ENCODE measurements at places on chromosomes 7 and 10. TPM values are rescaled to one million over a fixed set of nuclear protein-coding genes. Genes with fewer than 3 reads are reported as not detected.

- H3K36me3 ChIP-seq, result peaks cover 8% of the 10 kb centered on the region
- no peaks in the 10 kb centered on the region for H3K27me3 ChIP-seq
- no peak overlapping the region for H3K27ac ChIP-seq
- H3K4me3 ChIP-seq, result peak overlapping the region; percentile 64
- H3K4me1 ChIP-seq, result 0 out of 2 replicates have a peak, but pooled peaks cover 1% of the 10 kb centered on the region
Observed at GRCh38 chr7:155001756-155002410, 1.0 kb downstream of the PAXIP1 start.

DNA sequence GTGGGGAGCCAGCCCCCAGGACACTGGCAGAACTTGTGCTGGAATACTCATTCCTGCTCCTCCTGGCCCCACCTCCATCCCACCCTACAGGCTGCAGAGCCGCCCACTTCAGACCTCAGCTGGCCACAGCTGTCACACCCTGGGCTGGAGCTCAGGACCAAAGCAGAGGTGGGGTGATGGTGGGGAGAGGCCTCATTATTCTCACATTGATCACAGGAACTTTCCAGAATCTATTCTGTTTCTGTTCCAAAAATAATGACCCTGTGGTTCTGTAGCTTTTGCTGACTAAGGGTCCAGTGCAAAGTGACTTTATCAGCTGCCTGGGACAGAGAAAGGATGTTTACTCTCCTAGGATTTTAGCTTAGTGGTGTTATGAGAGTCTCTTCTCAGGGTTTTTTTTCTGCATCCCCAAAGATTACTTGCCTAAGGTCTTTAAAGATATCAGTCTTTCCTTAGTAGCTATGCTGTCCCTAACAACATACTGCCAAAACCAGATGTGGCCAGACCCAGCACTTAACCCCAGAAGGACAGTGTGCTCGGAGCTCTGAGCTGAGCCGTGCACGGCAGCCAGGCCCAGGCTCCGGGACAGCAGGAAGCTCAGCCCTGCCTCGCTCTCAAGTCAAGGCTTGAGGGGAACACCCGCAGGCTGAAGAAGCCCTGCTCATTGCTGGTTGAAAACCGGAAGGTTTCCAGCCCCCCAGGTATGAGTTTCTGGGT lies 223.3 kb downstream of the MLLT10 start:
- no peak overlapping the region for H3K4me3 ChIP-seq
- no peaks in the 10 kb centered on the region for H3K27me3 ChIP-seq
- DNase-seq, result no peak
- H3K36me3 ChIP-seq, result peaks cover 5% of the 10 kb centered on the region
- H3K4me1 ChIP-seq, result no peaks in the 10 kb centered on the region
- no peak overlapping the region for H3K27ac ChIP-seq

DNA sequence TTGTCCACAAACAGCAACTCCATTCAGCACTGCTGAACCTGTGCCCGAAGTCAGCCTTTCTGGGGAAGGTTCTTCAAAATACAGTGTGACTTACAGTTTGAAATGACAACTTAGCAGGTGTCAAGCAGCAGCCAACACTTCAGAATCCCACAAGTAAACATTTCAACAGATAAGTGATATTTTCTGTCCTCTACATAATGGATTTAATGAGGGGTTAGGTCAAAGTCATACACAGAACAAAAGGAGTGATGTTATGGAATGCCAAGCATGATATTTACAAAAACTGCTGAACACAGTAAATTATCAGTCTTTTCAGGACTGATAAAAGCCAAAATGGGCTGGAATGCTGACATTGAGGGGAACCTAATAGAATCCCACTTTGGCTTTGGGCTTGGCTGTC lies 77.6 kb upstream of the JAZF1 start:
- peaks cover 23% of the 10 kb centered on the region for H3K27me3 ChIP-seq
- H3K4me1 ChIP-seq, result peaks cover 2% of the 10 kb centered on the region
- H3K36me3 ChIP-seq, result no peaks in the 10 kb centered on the region
- no peak overlapping the region for H3K27ac ChIP-seq

The DNAJC12 gene
- 2.3 TPM for total RNA-seq

DNA sequence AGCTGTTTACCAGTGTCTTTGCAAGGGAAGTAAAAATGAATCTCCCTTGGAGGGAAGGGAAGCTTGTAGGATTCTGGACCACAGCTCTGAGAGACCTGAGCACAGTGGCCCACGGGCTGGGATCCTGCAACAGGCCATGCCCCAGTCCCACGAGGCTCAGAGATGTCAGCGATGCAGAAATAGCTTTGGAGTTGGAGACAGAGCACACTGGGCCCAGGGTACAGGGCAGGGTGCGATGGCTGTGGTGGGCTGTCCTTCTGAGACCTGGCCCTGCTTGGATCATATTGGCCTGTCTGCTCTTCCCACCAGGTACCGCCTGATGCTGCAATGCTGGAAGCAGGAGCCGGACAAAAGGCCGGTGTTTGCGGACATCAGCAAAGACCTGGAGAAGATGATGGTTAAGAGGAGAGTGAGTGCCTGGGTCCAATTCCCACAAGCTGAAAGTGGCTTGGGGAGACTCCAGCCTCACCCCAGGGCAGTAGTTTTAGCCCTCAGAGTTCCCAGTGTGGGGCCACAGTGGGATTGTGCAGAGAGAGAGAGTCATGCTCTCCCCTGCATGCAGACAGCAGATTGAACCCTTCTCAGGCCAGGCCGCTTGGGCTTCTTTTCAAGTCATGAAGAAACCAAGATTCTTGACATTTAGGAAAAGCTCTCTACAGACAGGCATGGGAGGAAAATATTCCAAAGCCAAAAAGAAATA lies 13.5 kb upstream of the CSGALNACT2 start:
- no peaks in the 10 kb centered on the region for H3K36me3 ChIP-seq
- no peak for DNase-seq
- no peak overlapping the region for H3K27ac ChIP-seq
- no peak overlapping the region for H3K4me3 ChIP-seq
- H3K27me3 ChIP-seq, result peaks cover 16% of the 10 kb centered on the region

GRCh38 chr7:33698041-33698440 lies 207.3 kb upstream of the BMPER start:
- no peaks in the 10 kb centered on the region for H3K36me3 ChIP-seq
- peaks cover 6% of the 10 kb centered on the region for H3K4me1 ChIP-seq
- peaks cover 1% of the 10 kb centered on the region for H3K27me3 ChIP-seq
- DNase-seq, result no peak
- no peak overlapping the region for H3K27ac ChIP-seq

DNA sequence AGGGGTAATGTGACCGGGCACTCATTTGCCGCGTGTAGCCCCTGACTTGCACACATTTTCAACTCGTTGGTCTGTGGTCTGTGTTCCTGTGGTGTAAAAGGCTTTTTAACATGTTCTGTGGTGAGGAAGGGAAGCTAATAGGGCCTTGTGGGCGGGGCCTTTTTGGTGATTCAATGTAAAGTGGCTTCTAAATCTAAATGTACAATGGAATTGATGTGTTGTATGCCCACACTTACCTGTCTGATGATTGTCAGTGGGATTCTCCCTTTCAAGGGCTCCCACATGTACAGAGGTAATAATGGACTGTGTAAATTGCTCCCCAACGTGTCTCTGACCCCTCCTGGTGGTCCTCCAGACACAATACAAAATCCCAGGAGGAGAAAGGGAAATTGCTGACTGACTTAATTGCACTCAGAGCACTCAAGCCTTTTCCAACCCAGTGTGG lies 43.1 kb upstream of the GATAD1 start:
- H3K4me1 ChIP-seq, result peaks cover 2% of the 10 kb centered on the region
- no peaks in the 10 kb centered on the region for H3K27me3 ChIP-seq
- H3K4me3 ChIP-seq, result no peak overlapping the region
- H3K27ac ChIP-seq, result no peak overlapping the region

DNA sequence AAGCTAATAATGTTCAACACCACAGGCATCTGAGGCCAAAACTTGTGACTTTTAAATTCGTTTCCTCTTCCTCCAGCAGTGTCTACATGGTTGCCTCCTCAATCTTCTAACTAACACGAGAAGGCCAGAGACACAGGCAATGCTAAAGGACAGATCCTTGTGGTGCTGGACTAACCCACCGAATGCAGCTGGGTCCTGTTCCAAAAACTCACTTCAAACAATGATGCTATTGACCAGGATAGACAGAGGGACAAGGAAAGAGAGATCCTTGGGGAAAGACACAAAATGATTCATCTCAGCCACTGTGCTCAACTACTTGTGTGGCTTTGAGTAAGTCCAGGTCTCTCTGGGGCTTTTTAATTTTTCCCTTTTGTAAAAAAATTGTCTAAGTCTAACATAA lies 107.6 kb downstream of the KCNMA1 start:
- no peaks in the 10 kb centered on the region for H3K27me3 ChIP-seq
- no peak for DNase-seq
- H3K27ac ChIP-seq, result no peak overlapping the region
- peaks cover 39% of the 10 kb centered on the region for H3K4me1 ChIP-seq

The GPNMB gene
- under 0.01 TPM for total RNA-seq

Data from IMR-90 (cell line).